ENCODE measurements at places on chromosomes 5 and 9.

- DNase-seq: no peak
These were observed 44.7 kb downstream of the EXOSC2 start for GRCh38 chr9:130738281-130738680.

DNA sequence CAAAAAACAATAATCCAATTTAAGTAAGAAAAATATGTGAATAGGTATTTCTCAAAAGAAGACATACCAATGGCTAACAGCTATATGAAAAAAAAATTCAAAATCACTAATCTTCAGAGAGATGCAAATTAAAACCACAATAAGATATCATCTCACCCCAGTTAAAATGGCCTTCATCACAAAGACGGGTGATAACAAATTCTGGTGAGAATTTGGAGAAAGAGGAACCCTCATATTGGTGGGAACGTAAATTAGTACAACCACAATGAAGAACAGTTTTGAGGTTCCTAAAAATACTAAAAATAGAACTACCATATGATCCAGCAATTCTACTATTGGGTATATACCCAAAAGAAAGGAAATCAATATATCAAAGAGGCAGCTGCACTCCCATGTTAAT is 94.3 kb downstream of the TMEM167A start:
- no peak for DNase-seq

DNA sequence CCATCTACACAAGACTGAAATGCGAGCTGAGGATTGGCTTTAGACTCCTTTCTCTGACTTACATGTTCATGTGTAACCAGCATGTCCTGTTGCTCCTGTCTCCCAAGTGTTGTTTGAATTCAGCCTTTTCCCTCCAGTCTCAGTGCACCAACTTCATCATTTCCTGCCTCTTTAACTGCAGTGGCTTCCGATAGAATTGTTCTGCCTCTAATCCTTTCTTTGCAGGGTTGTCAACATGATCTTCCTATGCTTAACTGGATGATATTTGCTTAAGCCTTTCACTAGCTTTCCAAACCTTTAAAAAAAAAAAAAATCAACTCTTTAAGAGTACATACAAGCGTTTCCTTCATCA is 6.7 kb upstream of the FYB1 start:
- DNase-seq: no peak

GRCh38 chr5:146703899-146704298 is 174.7 kb downstream of the PPP2R2B start:
- no peak for DNase-seq

DNA sequence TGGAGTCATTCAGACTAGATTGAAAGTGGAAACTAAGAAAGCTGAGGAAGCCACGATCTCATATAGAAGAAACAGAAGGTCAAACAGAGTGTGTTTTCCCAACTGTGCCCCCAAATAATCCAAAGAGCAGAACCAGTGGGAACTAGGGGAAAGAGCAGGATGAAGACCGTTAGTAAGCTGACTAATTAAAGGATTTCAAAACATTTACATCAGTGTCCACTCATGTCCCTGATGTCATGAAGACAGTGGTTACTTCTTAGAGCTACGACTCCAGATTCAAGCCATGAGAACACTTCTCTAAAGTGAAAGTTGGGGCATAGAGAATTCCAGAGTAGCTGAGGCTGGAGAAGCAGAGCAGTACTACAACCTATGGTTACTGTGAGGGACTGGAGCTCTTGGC is 119.6 kb upstream of the SLC12A2 start:
- DNase-seq: no peak

GRCh38 chr9:101398930-101399642 is 435 bp downstream of the ZNF189 start:
- no peak for DNase-seq

DNA sequence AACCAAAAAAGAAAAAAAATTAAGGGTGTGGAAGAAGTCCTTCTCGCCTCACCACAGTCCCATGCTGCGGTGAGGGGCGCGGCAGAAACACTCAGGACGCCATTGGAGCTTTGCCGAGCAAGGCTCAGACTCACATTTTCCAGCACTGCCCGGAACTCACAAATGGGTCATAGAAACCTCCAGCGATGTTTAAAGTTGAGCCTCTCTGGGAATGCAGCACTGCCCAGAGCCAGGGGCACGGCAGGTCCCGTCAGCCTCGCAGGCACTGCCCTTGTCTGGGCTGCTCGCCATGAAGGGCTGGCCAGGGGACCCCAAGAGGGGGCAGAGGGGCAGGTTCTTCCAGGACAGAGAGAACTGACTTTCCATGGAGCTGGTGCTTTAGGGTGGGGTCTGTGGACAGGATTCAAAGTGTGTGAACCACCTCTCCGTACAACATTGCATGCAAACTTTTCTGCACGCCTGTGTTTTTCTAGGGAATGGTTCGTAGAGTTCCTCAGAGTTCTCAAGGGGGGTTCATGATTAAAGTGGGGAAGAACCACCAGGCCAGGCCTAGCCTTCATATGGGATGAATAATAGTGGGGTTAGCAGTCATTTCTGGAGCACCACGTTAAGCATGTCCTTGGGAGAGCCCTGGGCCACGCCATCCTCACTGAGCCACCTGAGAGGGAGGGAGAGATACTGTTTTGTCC is 38.4 kb downstream of the PRRX2 start:
- DNase-seq: no peak

GRCh38 chr5:172173564-172174153 is 14.4 kb downstream of the STK10 start:
- DNase-seq: no peak

DNA sequence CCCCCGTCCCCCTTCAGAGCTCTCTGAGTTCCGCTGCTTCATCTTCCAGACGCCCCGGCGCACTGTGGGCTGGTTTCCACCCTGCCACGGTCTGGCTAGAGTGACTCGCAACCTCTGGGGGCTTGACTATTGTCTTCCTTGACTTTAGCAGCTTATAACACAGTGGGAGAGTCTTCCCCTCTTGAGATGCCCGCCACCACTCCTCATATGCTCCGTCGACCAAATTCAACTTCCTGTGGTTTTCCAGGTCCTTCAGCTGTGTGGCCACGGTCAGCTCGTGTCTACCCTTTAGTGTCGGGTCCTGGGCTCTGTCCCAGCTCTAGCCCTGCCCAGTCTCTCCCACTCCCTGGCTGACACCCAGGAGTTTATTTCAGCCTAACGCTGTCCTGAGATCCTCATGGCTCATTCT is 28.2 kb upstream of the NCS1 start:
- DNase-seq: no peak

- no peak for DNase-seq
These were observed 72.2 kb downstream of the PCDH1 start for GRCh38 chr5:141805874-141806595.

DNA sequence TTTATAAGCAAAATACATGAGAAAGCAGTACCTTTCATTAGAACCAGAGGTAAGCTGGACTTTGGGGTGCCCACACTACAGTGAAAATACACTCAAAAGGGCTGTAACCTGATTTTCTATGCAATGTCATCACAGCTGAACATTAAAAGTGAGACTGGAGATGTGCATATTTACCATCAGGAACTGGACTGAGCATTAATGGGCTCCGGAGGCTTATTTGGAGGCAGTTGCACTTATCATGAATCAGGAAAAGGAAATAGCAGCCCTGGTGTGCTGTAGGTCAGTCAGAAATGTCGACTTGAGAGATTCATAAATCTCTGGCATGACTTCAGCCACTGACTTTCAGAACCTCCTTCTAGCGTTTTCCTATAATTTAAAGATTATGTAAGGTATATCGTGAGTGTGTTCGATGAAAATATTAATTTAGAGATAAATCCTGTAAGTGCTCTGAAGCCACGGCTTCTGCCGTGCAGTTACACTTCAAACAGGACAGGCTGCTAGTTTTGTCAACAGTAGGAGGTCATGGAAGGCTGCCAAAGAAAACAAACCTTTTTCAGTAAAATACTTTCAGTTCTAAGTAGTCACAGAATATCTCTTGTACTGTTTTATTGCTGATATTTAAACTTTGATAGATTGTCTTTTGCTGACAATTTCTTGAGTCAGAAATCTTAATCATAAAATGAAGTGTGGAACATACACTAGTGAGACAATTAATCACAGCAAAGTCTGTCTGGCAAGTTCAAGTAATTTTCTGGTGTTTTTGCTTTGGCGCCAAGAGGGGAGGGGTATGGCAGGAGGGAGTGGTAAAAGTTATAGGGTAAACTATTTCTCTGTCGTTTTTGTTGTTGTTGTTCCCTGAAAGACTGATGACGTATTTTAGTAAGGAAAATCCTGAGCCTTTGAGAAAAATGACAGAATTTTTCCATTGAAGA is 939.7 kb downstream of the NR2F1-AS1 start:
- DNase-seq: peak; percentile 96

DNA sequence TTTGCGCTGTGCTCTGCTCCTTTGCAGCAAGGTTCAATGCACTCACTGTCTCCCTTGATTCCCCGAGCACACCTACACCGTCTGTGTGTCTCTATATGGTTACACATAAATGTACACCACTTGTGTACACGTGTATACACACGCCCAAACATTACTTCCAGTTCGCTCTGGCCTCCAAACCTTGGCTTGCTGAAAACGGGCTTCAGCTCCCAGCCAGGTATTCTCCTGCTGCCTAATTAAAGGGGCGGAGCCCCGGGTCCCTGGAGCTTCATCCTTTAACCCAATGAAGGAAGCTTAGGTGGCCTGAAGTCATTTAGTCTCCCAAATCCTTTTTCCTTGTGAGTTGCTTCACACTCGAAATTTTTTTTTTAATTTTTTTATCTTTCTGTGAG is 4.6 kb downstream of the ISL1 start:
- no peak for DNase-seq

- no peak for DNase-seq
These were observed 357.0 kb upstream of the ZNF608 start for GRCh38 chr5:125103459-125103858.

DNA sequence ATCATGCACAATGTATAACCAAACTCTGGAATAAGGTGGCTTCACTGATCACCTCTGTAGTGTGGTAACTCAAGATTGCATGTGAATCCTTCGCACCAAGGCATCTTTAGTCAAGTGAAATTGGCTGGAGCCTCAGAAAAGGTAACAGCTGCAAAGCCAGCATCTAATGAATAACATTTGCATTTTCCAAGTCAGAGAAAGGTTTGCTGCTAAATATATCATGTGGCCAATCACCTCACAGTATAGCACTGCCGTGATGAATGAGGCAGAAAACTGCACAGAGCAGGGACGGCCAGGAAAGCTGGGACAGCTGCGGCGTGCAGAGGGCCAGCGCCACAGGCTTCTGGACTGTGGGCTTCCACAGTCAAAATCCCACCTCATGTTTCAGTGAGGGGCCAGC is 18.5 kb downstream of the MRPS27 start:
- no peak for DNase-seq

- DNase-seq: no peak
These were observed 38.4 kb downstream of the LMX1B start for GRCh38 chr9:126652140-126652582.

DNA sequence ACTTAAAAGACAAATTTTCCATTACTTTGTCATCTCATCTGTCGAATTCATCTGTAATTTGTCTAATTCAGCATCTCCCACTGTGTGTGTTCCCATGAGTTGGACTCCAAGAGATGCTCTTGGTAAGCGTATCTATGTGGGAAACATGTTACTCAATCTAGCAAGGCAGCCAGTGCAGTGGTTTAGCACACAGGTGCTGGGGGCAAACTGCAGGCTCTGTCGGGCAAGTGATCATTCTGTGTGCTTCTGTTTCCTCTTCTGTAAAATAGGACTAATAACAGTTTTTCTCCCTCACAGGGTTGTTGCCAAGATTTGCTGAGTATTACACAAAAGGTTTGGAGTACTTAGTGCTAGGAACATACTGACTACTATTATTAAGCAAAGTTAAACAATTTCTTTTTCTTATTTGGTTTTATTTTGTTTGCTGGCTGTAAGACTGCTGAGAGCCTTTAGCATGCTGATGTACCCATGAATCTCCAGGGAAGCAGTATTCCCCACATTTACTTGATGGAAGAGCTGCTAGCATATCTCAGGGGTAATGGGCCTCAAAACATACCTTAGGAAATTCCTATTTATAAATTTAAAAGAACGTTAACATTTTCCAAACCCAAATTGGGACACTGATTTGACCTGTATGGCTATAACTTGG is 709 bp upstream of the GAPT start:
- DNase-seq: no peak

DNA sequence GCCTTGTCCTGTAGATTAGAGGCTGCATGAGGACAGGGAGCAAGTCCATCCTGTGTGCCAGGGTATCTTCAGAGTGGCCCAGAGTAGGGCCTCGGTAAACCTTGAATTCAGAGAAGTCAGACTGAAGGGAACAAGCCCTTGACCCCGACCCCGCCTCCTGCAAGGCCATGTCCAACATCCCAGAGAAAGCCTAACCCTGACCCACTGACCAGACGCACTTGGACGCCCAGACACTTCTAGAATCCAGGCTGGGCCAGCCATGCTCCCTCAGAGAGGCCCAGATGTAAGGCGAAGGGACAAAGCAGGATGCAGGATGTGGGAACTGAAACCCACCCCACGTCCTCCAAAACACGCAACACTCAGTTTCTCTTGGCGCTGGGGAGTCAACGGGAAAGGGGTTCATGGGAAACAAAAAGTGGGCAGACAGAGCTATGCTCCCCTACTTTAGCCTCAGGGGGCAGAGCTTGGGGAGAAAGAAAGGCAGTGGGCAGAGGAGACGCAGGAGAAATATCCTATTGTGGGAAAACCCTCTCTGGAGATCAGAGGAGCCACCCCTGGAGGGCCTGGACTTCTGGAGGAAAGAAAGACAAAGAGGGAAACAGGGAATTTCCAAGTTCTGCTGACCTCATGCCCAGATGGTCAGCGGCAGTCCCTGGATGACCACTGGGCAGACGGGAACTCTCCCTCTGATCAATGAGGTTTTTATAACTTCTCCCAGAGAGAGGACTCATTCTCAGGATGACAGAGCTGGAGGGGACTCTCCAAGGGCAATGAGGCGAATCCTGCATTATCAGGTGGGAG is 13.0 kb downstream of the TNIP1 start:
- DNase-seq: no peak

DNA sequence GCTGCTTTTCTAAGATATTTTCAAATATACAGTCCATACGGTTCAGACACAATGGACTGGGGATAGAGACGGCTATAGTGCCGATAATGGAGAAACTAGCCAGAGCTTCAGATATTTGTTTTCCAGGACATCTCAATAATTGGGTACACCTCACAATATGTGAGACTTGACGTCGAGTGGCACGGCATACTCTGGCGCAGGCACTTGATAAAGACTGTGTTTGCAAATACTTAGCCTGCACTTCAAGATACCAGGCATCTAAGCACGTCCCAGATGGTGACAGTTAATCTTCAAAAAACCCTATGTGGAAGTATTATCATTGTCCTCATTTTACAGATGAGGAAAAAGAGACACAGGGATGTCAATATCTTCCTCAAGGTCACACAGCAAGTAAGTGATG is 48.5 kb downstream of the SEMA5A start:
- no peak for DNase-seq

GRCh38 chr5:96127538-96127937 is 165.9 kb upstream of the ELL2 start:
- DNase-seq: no peak

DNA sequence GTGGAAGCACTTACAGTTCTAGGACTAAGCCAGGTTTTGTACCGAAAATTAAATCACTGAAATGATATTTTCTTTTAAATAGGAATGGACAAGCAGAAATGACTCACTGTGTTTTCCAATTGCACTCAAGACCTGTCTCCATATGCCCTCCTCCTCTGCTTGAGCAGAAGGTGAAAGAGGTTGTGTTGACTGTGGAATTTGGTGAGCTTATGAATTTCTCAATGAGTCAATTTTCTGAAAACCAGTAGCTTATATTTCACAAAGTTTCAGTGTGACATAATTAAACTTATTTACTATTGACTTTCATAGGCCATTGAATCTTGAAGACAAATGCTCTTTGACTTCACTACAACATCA is 249.9 kb downstream of the NPR3 start:
- no peak for DNase-seq

Measured in SHP77 treated with DMSO at 0.1 percent for 48 hours (cell line).